Fibroblast of lung (primary cell): ENCODE measurements at places on chromosomes 2 and 18. TPM values are rescaled to one million over a fixed set of nuclear protein-coding genes. Genes with fewer than 3 reads are reported as not detected.
A peak's percentile ranks its signal among the peaks of the same experiment; 100 is the strongest.

DNA sequence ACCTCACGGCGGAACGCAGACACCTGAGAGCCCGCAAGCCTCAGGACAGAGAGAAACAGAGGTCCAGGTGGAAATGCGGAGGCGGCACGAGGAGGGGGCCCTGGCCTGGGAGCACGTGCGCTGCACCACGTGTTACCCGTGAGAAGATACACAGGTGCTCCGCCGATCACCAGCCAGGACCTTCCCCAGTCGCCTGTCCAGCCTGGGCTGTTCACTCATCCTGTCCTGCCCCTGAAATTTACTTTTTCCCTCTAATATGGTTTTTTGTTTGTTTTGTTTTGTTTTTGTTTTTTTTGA is 44.3 kb downstream of the TWIST2 start:
- H3K27me3 ChIP-seq = no peaks in the 10 kb centered on the region
- peaks cover 28% of the 10 kb centered on the region for H3K4me1 ChIP-seq
- no peak for DNase-seq
- no peak overlapping the region for H3K27ac ChIP-seq
- no peak overlapping the region for H3K4me3 ChIP-seq

The HDHD2 gene
- total RNA-seq = 15.0 and 15.7 TPM in 2 replicates

DNA sequence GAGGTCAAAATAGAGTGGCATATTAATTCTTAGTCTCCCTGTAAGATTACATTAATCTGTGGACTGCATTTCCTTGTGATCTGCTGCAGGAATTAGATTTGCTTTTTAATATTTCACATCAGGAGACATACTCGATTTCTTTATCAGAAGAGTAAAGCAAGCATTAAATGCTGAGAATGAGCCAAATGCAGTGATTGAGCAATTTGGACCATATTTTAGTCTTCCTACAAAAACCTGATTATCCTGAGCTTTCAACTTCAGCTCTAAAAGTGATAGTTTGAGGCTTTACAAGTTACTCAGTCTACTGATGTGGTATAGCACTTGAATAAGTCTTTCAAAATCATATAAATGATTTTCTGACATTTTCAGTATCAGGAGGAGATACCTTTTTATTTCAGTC is 774.3 kb upstream of the RAB6C start:
- H3K27ac ChIP-seq = no peak overlapping the region
- no peaks in the 10 kb centered on the region for H3K27me3 ChIP-seq
- no peaks in the 10 kb centered on the region for H3K36me3 ChIP-seq
- H3K4me3 ChIP-seq = no peak overlapping the region
- DNase-seq = no peak
- H3K4me1 ChIP-seq = no peaks in the 10 kb centered on the region

The TACR1 gene
- total RNA-seq = 0.17 TPM in 1 of 2 replicates, not detected in the other

- H3K36me3 ChIP-seq = no peaks in the 10 kb centered on the region
- H3K27me3 ChIP-seq = no peaks in the 10 kb centered on the region
- no peak for DNase-seq
- no peak overlapping the region for H3K27ac ChIP-seq
- no peak overlapping the region for H3K4me3 ChIP-seq
Measured at GRCh38 chr2:48250943-48251342, 279.0 kb upstream of the STON1 start.

- H3K27me3 ChIP-seq = no peaks in the 10 kb centered on the region
- H3K4me1 ChIP-seq = no peaks in the 10 kb centered on the region
- no peak for DNase-seq
Measured at GRCh38 chr2:16071865-16072637, 131.7 kb downstream of the MYCN start.

DNA sequence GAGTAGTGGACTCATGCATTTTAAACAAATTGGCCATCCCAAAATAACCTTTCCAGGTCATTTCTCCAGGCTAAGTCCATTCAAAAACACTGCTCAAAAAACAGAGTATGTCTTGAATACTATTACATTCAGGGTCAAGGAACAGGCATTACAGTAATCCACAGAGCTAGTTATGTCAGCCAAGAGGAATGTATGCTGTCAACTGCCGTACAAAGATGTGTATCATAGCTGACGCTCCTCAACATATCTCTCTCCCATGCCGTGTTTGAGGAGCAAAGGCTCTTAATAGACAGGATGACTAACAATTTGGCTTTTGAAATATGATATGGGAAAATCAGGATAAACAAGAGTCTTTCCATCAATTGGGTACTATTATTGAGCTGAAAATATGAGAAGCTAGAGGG is 68.8 kb upstream of the KCTD1 start:
- H3K4me3 ChIP-seq = no peak overlapping the region
- H3K36me3 ChIP-seq = no peaks in the 10 kb centered on the region
- H3K27ac ChIP-seq = no peak overlapping the region
- peak; percentile 83 for DNase-seq

- H3K4me1 ChIP-seq = peaks cover 51% of the 10 kb centered on the region
- no peak overlapping the region for H3K4me3 ChIP-seq
- no peak overlapping the region for H3K27ac ChIP-seq
- H3K27me3 ChIP-seq = no peaks in the 10 kb centered on the region
- H3K36me3 ChIP-seq = peaks cover 2% of the 10 kb centered on the region
- peak; percentile 65 for DNase-seq
Measured at GRCh38 chr2:217929757-217930707, 72.8 kb downstream of the TNS1 start.

GRCh38 chr2:71759060-71759459 is 305.7 kb downstream of the DYSF start:
- no peaks in the 10 kb centered on the region for H3K4me1 ChIP-seq
- no peak overlapping the region for H3K4me3 ChIP-seq
- H3K36me3 ChIP-seq = no peaks in the 10 kb centered on the region
- H3K27me3 ChIP-seq = no peaks in the 10 kb centered on the region

The RMND5A gene
- total RNA-seq = 17.3 and 29.8 TPM in 2 replicates

DNA sequence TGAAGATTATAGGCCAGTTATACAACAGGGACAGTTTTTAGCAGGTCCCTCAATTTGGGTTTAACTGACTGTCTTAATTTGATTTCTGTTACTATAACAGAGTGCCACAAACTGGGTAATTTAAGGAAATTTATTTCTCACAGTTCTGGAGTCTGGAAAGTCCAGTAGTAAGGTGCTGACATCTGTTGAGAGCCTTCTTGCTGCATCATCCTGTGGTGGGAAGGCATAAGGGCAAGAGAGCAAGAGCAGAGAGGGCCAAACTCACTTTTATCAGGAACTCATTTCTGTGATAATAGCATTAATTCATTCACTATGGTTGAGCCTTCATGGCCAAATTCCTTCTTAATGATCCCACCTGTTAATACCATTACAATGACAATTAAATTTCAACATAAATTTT is 36.5 kb downstream of the DIS3L2 start:
- H3K36me3 ChIP-seq = no peaks in the 10 kb centered on the region
- H3K4me1 ChIP-seq = no peaks in the 10 kb centered on the region
- no peaks in the 10 kb centered on the region for H3K27me3 ChIP-seq
- no peak for DNase-seq

DNA sequence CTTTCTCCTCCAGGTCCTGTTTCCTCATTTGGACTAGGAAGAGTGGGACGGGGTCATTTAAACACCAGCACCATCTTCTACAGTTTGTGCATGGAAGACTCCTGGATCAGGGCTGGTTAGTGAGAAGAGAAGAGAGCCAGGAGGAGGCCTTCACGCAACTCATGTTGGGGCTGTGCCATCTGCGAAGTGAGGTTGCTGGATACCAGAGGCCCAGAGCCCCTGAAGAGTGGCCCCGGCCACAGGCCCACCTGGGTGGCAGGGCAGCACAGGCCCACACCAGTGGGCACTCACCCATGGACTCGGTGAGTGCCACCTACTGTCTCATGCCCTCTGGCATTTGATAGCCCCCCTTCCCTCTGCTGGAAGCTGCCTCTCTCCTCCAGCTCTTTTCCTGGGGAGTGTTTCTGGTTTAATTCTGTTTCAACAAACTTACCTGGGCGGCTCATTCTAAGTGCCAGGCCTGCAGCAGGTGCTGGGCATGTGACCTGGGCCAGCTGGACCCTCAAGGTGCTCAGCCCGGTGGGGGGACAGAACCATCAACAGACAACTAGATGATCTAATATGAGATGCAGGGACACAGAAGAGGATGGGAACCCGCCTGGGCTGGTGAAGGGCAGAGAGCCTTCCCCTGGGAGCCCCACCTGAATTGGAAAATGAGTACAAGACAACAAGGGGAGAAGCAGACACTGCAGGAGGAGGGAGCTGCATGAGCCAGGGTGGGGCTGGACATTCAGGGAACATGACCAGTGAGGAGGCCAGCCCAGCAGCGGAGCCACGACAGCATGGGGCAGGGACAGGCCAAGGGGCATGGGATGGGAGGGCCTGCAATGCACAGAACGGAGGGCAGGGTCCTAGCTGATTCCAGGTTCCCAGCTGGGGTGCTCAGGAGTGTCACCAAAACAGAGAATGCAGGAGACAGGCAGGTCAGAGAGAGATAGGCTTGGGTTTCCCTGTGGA is 70.6 kb downstream of the MARCO start:
- no peak for DNase-seq
- no peak overlapping the region for H3K27ac ChIP-seq
- H3K27me3 ChIP-seq = no peaks in the 10 kb centered on the region
- H3K4me1 ChIP-seq = no peaks in the 10 kb centered on the region
- no peaks in the 10 kb centered on the region for H3K36me3 ChIP-seq
- H3K4me3 ChIP-seq = no peak overlapping the region

The C2orf78 gene
- total RNA-seq = not detected in 2 replicates

The TDRD15 gene
- not detected in 2 replicates for total RNA-seq

GRCh38 chr2:23235736-23236135 is 149.2 kb upstream of the KLHL29 start:
- DNase-seq = no peak
- H3K4me1 ChIP-seq = no peaks in the 10 kb centered on the region
- H3K36me3 ChIP-seq = no peaks in the 10 kb centered on the region
- H3K4me3 ChIP-seq = no peak overlapping the region
- H3K27ac ChIP-seq = no peak overlapping the region

DNA sequence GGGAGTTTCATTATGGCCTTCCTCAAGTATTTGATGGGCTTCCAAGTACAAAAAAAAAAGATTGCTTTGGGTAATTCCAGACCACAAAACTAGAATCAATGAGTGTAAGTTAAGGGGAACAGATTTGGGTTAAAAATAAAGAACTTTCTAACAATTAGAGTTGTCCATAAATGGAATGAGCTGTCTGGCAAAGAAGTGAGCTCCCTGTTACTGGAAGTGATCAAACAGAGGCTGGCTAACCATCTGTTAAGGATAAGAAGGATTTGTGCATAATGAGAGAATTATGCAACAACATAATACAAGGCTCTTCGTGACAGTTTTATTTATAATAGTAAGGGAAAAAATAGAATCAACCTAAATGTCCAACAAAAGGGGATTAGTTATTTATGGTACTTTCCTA is 44.6 kb upstream of the ACVR1 start:
- H3K36me3 ChIP-seq = no peaks in the 10 kb centered on the region
- no peak overlapping the region for H3K4me3 ChIP-seq
- no peaks in the 10 kb centered on the region for H3K27me3 ChIP-seq
- no peaks in the 10 kb centered on the region for H3K4me1 ChIP-seq
- no peak for DNase-seq
- H3K27ac ChIP-seq = no peak overlapping the region

The NAGK gene
- total RNA-seq = 46.5 and 50.4 TPM in 2 replicates

DNA sequence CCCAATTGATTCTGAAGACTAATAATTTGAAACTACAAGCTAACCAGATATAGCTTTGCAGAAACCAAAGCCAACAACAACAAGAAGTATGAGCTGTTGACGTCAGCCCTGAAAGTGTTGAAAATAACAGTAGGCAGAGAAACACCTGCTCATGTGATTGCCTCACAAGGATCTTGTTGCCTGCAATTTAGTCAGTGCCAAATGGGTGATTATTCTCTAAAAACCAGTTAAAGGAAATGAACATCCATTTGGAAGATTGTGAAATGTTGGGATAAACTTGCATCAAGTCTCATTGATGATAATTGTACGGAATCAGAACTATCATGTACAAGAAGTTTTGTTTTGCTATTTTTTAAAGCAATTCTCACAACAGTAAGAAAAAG is 2.8 kb downstream of the CYTIP start:
- no peaks in the 10 kb centered on the region for H3K36me3 ChIP-seq
- H3K27ac ChIP-seq = no peak overlapping the region
- no peaks in the 10 kb centered on the region for H3K4me1 ChIP-seq
- no peak for DNase-seq

DNA sequence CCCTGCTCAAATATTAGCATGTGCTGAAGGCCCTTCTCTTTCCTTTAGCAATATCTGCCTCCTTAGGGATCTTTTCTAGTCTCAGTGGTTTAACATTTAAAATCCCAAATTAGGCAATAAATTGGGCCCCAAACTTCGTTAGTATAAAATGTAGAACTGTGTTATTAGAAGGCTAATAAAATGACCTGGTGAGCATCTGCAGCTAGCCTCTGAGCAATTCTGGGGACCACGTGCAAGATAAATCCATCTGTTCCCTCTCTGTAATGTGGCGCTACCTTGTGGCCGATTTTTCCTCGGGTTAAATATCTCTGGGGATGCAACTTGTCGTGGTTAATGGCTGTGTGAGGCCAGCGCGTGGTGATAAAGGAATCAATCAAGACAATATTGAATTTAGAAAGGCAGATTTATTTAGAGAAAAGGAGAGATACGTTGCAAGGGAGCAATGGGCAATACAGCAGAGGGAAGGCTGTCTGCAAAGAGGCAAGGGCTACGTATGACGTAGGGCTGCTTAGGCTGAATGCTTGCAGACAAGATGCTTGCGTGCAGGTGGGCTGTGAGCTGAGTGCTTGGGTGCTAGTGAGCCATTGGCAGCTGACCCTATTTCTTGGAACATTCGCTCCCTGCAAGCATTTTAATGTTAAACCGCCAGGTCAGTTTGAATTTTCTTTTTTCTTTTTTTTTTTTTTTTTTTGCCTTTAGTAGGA is 18.5 kb upstream of the IL36G start:
- no peaks in the 10 kb centered on the region for H3K36me3 ChIP-seq
- no peak overlapping the region for H3K4me3 ChIP-seq
- no peak overlapping the region for H3K27ac ChIP-seq
- no peak for DNase-seq

GRCh38 chr2:85789271-85789670 is 35.5 kb downstream of the ATOH8 start:
- no peaks in the 10 kb centered on the region for H3K27me3 ChIP-seq
- peaks cover 9% of the 10 kb centered on the region for H3K36me3 ChIP-seq
- H3K4me1 ChIP-seq = peaks cover 29% of the 10 kb centered on the region

The EPHA4 gene
- total RNA-seq = 12.8 and 21.0 TPM in 2 replicates

The POTEJ gene
- total RNA-seq = not detected in 2 replicates

DNA sequence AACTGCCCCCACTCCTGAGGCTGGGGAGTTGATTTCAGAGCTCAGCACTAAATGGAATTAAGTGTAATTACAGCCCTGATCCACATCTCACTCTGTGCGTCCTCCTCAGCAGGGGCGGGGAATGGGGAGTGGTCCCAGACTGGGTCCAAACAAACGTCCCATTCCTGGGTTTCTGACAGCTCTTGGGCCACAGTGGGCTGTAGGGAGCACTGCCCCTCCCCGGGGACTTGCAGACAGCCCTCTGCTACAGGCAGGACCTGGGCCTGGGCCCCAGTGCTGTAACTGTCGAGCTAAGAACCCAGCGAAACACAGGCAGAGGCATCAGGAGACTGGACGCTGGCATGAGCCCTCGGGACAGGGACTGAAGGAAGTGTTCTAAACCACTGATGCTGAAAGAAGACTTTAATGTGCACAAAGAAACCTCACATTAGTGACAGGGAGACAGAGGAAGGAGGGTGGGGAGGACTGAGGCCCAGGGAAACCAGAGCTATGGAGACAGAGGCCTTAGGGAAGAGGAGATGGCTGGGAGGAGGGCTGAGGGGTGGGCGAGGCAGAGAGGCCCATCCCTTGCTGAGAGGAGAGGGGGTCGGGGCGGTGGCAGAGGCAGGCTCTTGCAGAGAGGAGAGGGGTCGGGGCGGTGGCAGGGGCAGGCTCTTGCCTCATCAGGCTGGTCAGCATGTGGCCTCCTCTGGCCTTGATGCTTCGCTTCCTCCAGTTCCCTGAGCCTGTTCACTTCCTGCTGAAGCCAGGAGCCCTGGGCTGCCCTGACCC is 5.8 kb upstream of the SEMA4C start:
- peaks cover 3% of the 10 kb centered on the region for H3K27me3 ChIP-seq
- H3K4me1 ChIP-seq = no peaks in the 10 kb centered on the region
- H3K36me3 ChIP-seq = no peaks in the 10 kb centered on the region

The PROKR1 gene
- total RNA-seq = not detected in 2 replicates
